Inflammatory macrophage (primary cell): ENCODE measurements at places on chromosomes 4 and X.
A peak's percentile ranks its signal among the peaks of the same experiment; 100 is the strongest.

- DNase-seq, result no peak
Observed at GRCh38 chr4:136768213-136768924, 763.9 kb downstream of the PCDH18 start.

GRCh38 chrX:434946-435345 lies 48.2 kb upstream of the PPP2R3B start:
- no peak for DNase-seq

GRCh38 chrX:149365061-149365460 lies 140.0 kb downstream of the IDS start:
- no peak for DNase-seq

- no peak for DNase-seq
Observed at GRCh38 chr4:43564591-43564990, 672.1 kb downstream of the GRXCR1 start.

- no peak for DNase-seq
Observed at GRCh38 chr4:139246166-139246565, 33.9 kb downstream of the MGARP start.

DNA sequence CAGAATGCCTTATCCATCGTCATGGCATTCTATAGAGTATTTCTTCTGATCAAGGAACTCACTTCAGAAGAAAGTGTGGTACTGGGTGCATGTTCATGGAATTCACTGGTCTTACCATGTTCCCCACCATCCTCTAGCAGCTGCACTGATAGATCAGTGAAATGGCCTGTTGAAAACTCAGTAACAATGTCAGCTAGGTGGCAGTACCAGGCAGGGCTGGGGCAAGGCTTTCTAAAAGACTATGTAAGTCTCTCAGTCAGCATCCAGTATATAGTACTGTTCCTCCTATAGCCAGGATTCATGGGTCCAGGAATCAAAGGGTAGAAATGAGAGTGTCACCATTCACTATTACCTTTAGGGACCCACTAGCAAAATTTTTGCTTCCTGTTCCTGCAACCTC lies 15.8 kb upstream of the LDB2 start:
- no peak for DNase-seq

DNA sequence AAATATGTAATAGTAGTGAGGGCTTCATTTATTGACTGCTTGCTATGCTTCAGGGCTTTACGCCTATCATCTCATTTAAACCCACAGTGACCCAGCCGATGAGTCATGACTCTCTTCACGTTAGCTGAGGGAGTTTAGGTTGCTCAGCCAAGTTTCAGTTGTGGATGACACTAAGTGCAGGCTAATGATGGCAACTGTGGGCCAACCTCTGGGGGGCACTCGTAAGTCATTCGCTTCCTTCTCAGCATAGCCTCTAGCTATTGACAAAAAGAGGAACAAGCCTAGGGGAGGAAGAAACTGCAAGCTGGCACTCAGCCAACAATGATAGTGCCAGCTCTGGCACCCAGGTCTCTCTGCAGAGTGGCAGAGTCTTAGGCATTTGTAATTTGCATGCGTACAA lies 325.0 kb downstream of the ARHGAP10 start:
- peak; percentile 92 for DNase-seq

GRCh38 chr4:1842993-1843448 lies 12.9 kb downstream of the LETM1 start:
- DNase-seq, result no peak

DNA sequence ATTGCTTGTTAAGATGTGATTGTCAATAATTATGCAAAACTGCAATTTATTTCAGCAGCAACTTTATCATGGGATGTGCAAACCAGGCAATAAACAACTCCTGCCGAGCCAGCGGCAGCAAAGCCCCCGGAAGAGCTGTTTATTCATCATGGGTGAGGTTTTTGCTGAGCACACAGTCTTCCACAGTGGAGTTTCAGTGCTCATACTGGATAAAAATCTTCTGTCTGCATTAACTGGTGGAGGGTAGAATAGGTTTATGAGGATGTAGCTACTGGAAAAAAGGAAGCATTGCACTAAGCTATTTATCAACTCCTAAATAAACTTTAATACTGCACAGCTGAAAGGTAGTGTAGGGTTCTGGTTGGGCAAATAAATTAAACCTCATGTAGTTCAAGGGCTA lies 557.4 kb upstream of the FTHL17 start:
- no peak for DNase-seq

GRCh38 chr4:125642645-125643044 lies 327.9 kb downstream of the FAT4 start:
- DNase-seq, result no peak

DNA sequence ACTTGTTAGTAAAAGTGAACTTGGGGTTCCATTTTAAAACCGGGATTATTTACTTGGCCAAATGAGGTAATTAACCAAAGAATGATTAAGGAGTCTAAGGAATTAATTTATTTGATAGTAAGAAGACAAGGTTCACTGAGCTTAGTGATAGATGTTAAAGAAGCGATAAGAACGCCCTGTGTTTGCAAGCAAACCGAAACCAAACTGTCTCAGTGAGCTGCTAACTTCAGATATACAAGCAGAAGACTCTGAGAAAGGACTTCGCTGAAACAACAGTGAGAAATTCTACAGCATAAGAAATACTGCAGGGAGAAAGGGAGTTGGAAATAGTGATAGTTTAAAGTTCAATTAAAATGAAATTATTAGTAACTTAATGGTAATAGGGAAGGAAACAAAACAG lies 37.6 kb upstream of the SHISA3 start:
- no peak for DNase-seq

GRCh38 chr4:80367737-80368136 lies 32.2 kb downstream of the CFAP299 start:
- no peak for DNase-seq

DNA sequence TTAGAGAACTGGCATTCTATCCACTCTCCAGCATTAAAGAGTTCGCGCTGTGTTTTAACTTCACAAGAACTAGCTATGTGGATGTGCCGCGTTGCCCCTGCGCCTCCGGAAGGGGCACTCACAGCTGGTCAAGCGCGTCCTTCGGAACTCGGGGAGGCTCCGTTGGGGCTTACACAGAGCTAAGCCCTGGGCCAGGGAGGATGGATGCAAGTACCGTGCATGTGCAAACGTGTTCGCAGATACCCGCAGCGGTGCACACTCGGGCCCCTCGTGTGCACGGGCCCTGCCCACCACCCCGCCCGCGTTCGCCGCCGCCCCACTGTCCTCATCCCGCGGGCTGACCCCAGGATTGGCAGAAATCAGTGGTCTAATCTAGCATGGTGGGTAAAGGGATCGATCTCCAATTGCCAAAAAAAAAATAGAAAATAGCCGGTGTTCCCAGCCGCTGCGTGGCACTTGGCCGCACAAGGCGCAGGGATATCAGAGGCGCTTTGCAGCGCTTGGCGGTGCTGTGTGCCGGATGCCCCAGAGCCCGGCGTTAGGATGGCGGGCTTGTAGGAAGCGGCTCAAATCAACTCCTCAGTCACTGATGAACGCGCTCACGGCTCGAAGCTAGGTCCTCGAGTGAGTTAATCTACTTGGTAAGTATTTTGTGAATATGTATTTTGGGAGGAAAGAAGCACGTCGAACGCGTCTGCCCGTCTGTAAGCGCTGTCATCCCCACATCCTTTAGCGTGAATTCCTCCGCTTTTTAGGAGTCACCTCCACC lies 989 bp upstream of the PCDH10 start:
- DNase-seq, result no peak

DNA sequence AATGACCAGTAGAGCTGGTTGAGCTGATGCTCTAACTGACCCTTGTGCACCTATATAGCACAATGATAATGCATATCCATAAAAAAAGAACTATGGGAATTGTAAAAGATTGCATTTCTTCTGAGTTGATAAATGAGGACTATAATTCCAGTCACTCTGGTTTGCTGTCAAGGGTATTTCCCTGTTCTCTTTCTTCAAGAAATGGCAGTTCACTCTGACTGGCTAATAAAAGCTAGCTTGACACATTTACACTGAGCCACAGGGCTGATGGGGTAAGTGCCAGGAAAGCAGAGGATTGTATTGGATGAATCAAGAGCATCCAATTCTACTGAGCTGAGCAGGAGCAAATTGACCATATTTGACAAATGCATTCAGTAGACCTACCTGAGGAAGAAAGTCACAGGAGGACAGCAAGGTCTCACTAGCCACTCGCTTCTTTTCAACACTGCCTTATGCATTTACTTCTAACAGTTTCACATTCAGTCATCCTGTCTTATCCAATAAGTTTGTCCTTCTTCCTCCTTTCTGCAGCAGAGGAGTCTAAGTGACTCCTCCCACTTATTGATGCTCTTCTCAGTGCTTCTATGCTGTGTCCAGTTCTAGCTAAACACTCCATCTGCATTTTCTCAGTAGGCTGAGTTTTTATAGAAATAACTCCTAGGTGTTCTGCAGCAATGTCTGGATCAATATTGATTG lies 43.0 kb downstream of the RBMX2 start:
- no peak for DNase-seq

DNA sequence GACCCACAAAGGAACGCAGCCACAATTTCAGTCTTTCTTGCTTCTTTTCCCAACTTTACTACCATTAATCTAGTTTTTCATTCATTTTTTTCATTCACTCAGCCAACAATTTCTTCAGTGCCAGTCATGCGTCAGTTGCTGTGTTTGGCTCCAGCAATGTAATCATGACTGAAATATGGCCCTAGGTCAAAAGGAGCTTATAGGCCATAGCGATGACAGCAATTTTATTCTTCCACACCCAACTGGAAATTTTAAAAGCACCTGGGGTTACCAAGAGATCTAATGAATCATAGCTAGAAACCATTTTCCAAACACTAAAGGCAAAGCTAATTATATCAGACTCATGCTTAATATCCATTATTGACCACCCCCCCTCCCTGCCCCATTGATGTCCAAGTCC lies 29.8 kb upstream of the C1QTNF7 start:
- no peak for DNase-seq

- DNase-seq, result no peak
Observed at GRCh38 chrX:74925225-74926088, at the start of gene NEXMIF. Gene NEXMIF, minus strand, starts transcription at chrX:74925452.

DNA sequence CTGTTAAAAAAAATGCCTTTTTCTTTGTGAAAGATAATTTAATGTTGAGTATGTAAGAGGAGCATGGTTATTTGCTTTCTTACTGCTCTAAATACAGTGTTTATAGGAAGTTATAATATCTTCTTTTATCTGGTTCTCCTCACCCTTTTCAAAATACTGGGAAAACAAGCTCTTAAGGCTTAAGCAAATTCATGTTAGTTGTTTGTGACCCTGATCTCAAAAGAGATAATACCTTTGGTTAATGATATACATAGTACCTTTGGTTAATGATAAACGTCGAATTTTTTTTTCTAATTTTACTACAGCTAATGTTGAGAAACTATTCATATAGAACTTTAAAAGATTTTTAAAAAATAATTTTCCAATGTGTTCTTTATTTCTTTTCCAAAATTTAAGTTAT lies 180.1 kb downstream of the RAPGEF2 start:
- DNase-seq, result no peak

DNA sequence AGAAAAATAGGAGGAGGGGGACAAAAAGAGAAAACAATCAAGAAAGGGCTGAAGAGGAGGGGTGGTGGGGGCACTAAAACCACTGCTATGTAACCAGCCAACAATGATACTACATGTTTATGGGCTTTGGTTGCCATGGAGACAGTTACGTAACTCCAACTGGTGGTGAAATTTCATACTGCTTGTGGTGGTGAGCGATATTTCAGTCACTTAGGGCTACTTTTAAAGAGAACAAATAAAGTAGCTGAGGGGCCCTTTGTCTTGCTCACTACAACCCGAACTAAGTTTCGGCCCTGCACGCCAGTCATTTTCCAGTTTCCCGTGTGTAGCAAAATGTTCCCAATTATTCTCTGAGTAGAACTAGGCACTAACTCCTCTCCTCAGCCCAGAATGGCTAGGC lies 275.2 kb upstream of the EDA2R start:
- DNase-seq, result peak; percentile 48

GRCh38 chr4:105894660-105895582 lies at the start of gene NPNT:
Gene NPNT, plus strand, starts transcription at chr4:105895471. Its CDS starts 182 bp downstream, at chr4:105895653.
- DNase-seq, result no peak
